ENCODE measurements at places on chromosomes 5 and 9.

DNA sequence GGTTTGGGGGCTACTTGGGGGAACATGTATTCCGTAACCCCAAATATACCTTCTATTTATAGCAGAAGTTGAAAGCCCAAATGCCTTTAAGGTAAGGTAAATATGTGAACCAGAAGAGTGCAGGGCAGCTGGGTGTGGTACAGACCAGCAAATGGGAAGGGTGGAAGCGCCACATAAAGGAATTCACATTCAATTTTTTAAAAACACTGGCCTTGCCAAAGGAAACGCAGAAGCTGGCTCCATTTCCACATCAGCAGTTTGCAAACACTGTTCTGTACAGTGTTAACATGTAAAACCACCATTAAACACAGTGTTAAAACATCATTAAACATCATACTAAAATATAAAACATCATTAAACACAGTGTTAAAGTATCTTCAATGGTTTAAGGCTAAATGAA lies 3.5 kb upstream of the BHMT start:
- DNase-seq, result no peak

- DNase-seq, result no peak
Measured at GRCh38 chr5:72673623-72674022, 142.8 kb upstream of the TNPO1 start.

DNA sequence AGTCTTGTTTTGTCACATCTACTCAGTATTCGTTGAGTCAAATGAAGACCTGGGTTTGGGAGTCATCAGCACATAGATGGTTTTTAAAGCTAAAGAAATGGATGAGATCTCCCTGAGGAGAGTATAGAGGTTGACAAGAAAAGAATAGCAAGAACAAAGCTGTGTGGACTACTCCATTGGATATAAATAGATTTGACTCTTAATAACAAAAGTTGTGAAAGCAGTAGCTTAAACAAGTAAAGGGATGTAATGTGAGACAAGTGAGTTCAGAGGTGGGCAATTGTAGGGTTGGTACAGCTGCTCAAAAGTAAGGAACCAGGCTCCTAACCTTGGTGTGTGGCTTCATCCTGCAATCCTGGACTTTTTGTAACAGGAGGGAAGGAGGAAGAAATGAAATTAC lies 49.3 kb downstream of the CSNK1G3 start:
- DNase-seq, result no peak

GRCh38 chr5:33400675-33401074 lies 40.1 kb upstream of the TARS1 start:
- DNase-seq, result no peak

- DNase-seq, result no peak
Measured at GRCh38 chr5:107654827-107655226, 15.9 kb downstream of the EFNA5 start.

- DNase-seq, result no peak
Measured at GRCh38 chr5:146647656-146648199, 131.7 kb upstream of the GPR151 start.

DNA sequence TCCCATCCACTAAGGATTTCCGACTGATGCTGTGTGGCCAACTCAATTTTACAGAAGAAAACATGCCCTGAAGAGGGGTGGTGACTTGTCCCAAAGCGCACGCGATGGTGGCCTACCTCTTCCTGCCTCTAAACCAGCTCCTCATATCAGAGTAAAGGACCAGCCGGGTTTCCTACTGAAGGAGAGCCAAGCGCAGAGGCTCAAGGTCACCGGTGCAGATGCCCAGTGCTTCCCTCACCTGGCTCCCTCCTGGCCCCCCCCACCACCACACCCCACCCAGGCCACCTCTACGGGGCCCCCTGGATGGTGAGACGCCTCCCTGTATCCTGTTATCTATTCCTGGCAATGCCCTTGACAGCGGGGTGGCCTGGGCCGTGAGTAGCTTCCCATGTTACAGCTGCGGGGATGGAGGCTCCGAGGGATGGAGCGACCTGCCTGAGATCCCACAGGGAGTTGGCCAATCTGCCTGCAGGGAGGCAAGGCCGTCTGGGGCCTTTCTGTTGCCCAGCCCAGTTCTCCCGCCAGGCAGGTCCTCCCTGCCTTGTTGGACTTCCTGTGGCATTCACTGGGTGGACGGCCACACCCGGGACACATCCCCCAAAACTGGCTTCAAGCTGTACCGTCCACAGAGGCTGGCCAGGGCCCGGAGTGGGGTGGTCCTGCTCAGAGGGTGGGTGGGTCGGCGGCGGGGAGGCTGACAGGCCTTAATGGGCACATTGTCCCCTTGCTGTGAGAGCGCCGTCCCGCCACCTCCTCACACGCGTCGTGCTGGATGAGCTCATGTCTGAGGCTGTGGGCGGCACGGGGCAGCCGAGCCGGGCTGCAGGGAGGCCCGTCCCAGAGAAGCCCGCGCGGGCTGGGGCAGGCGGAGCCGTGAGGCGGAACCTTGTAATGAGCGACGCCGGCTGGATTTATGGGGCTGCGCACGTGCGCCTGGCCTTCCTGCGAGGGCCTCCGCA lies 72.5 kb downstream of the MACROH2A1 start:
- DNase-seq, result no peak

GRCh38 chr5:36879274-36880033 lies 2.9 kb downstream of the NIPBL start:
- DNase-seq, result no peak

GRCh38 chr9:78577156-78577906 lies 280.4 kb downstream of the PSAT1 start:
- no peak for DNase-seq

DNA sequence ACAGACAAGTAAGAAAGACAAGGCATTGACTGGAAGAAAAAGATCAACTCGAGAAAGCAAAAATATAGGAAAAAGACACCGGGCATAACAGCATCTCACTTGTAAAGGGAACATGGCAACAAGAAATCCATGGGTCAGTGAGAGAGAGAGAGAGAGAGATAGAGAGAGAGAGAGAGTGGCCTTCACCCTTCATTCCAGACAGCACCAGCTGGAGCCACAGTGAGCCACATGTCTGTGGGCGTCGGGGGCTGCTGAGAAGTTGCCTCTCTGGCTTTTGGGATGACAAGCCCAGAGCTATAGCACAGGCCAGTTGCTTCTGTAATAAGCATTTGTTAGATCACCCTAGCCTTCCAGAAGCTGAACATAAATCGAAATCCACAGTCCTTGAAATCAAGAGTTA lies 20.3 kb upstream of the ENC1 start:
- no peak for DNase-seq

- no peak for DNase-seq
Measured at GRCh38 chr5:133193794-133194193, 142.0 kb downstream of the HSPA4 start.

DNA sequence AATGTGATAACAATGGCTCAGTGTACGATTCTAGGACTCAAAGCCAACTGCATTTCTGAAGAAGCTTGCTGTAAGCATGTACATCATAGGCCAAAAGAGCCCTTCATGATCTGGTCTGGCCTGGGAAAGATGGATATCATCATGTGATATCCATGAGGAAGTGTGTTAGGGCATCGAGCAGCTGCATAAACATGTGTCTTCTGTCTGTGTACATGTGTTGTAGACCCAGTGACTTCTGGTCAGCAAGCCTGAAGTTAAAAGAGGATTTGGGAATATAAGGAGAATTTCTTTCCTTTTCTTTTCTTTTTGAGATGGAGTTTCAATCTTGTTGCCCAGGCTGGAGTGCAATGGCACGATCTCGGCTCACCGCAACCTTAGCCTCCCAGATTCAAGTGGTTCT lies 15.5 kb upstream of the NAA35 start:
- no peak for DNase-seq

DNA sequence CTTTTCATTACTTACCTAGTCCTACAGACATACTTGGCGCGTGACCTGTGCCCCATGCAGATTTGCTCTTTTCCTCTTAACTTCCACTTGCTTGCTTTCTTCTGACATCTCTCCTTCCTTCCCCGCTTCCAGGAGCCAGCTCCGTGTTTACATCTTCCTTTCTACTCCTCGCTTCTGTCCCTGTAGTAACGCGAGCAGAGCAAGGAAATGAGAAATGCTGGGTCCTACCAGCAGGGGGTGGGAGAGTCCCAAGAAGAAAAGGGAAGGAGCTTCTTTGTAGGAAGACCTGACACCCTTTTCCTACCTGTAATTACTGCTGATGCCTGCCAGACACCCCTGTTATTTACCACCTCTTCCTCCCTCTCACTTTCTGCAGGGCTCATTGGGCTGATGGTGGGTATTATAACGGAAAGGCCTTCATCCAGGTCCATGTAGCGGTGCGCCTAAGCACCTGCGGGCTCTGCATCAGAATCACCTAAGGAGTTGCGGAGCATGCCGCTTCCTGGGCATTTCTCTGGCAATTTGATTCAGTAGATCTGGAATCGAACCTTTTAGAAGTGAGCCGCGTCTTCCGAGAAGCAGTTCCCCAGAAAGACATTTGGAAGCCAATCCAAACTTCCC lies 1260.8 kb upstream of the WWC1 start:
- DNase-seq, result no peak

DNA sequence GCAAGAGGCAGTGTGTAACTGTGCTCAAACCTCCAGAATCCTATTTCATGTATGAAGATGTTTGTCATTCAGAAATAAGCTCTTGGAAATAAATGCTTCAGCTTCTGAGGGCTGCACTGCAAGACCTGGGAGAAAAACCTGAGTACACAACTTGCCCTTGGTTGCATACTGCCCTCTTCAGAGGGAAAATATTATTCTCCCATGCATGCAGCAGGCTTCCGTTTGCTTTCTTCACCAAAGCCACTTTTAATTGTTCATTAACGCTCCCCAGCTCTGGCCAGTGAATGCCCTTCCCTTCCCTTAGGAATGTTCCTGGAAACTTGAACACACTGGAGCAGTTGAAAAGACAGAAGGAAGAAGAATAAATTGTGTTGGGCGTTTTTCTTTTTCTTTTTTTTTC lies 2.5 kb upstream of the WHRN start:
- no peak for DNase-seq

- DNase-seq, result no peak
Measured at GRCh38 chr5:73222173-73222572, 49.2 kb downstream of the TMEM174 start.

- DNase-seq, result no peak
Measured at GRCh38 chr9:136963751-136964150, 11.7 kb downstream of the LCN12 start.

DNA sequence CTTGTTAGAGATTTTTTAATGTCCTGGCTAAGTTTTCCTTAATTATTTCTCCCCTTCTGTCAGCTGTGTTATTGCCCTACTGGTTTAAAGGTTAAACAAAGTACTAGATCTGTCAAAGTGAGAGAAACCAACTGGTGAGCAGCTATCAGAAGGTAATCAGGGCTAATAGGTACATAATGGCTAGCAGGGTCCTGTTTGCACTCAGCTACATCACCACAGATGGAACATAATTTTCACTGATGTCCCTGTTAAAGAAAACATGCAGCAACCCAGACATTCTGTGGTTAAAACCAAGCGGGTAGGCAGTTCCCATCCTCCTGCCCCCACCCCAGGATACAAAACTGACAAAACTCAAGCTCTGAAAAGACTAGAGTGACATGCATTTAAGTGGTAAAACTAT lies 473.9 kb downstream of the NR2F1-AS1 start:
- no peak for DNase-seq

GRCh38 chr5:180495991-180496741 lies 2.0 kb downstream of the CNOT6 start:
- DNase-seq, result no peak

DNA sequence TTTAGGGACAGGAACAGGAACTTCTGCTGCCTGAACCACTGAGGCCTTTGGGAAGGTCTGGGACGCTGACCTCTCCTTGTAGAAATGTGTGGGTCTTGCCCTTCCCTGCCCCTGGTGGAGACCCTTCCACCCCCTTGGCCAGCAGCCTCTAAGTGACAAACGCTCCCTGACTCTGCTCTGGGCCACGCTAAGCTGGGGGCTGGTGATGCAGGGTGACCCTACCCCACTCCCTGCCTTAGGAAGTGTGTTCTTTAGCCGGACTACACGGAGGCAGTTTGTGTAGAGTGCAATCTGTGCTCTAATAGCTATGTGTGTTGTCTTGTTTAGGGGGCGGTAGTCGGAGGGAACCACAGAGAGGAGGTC lies 123.0 kb downstream of the COL23A1 start:
- no peak for DNase-seq

DNA sequence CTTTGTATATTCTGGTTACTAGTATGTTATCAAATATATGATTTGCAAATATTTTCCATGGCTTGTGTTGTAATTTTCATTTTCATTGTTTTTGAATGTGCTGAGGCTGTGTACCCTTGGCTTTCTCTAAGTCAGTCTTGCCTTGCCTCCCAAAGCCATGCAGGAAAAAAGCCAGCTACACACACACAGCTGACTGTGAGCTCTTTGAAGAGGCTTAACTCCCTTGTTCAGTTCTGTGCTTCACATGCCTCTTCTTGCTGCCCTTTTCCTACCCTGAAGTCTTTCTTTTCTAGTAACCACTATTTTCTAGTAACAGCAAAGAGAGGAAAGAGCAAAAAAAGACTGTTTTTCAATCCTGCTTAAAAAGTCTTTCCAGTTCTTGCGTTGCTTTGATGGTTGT lies 53.9 kb downstream of the KCNN2 start:
- DNase-seq, result no peak

GRCh38 chr9:105901514-105902109 lies 207.3 kb downstream of the TMEM38B start:
- no peak for DNase-seq

- DNase-seq, result no peak
Measured at GRCh38 chr9:3419893-3420292, 105.9 kb downstream of the RFX3 start.

DNA sequence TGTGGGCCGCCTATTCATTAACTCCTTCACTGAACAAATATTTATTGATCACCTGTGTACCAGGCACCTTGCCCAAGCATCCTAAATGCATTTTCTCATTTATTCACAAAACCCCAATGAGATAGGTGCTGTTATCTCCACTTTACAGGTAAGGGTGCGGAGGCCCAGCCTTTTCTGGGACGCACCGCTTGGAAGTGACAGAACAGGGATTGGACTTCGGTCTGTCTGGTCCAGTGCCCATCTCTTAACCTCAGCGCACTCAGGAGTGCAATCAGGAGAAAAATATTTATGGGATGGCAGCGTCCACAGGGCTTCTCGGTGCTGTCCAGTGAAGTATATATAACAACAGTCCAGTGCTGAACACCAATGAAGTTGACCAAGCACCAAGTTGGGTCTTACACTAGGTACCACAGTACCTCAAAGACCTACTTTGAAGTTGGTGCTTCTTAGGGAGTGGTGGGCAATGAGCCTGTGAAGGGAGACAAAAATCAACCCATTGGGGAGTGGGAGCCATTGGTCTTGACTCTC lies 18.9 kb upstream of the GARNL3 start:
- no peak for DNase-seq

GRCh38 chr9:109444771-109445320 lies 53.3 kb downstream of the PTPN3 start:
- DNase-seq, result no peak

- DNase-seq, result no peak
Measured at GRCh38 chr5:307306-307705, 14.2 kb upstream of the AHRR start.

DNA sequence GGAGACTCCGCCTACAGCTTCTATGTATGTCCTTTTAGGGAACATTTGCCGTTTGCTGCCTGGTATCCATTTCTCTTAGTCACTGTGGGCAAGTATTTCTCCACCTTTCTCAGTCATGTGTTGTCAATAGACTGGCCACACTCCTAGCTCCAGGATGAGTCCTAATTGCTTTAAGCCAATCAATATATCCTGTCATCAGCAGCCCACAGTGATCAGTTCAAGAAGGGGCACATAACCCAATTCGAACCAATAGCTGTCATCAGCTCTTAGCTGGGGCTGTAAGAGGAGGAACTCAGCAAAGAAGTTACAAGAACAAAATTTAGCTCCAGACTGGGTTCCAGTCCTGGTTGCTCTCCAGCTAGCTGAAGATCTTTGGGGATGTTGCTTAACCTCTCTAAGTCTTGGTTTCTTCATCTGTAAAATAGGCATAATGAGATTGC lies 70.7 kb upstream of the MAN2A1 start:
- no peak for DNase-seq
